ENCODE measurements at places on chromosomes 1 and 21.
A peak's percentile ranks its signal among the peaks of the same experiment; 100 is the strongest.

GRCh38 chr1:76083189-76083588, 8.6 kb downstream of the ST6GALNAC3 start:
- DNase-seq, result no peak

DNA sequence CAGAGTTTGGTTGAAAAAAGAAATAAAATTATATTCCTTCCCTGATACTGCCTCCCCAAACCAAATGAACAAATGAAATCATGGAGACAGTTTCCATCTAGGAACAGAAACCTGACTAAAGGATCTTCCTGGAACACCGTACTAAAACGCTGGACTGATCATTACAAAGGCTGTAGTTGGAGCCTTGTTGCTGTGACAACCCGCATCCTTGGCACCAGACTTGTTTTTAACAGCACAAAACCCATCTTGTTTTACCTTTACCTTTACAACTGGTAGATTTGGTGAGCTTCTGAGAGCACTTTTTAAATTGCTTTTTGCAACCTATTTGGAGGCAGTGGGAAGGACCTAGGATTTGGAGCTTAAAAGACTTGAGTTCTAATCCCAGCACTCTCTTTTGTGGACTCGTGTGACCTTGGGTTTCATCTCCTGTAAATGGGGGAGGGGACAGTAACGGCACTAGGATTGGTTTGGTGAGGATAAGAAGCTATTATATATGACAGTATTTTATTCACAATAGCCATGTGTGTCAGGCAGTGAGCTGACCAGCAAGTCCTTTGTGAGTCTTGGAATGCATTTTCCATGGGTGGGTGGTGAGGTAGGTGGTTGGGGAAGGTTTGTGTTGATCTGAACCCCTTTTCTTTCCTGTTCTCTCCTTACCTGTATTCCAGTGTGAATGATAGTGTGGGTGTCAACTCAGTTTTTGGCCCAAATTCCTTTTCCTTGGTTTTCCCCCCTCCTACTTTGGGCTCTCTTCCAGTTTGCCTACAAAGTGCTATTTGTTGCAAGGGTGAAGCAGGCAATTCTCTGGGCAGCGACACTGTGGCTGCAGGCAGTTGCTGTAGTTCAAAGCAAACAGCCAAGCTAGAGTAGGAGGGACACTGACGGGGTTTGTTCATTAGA, 12.6 kb downstream of the LRRC8D start:
- no peak for DNase-seq

- DNase-seq, result no peak
Observed at GRCh38 chr1:44929531-44929930, 56.9 kb downstream of the EIF2B3 start.

DNA sequence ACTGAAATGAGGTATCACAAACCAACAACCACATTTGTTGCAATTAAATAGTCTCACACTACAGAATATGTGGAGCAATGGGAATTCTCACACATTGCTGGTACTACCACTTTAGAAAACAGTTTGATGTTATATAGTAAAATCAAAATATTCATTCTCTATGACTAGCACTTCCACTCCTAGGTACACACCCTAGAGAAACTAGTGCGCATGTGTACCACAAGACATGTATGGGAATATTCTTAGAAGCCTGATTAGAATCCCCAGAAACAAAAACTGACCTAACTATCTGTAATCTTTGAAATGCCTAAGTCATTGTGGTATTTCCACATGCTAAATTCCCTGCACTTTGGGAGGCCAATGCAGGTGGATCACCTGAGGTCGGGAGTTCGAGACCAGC, 18.1 kb upstream of the PLPPR4 start:
- no peak for DNase-seq

GRCh38 chr21:36962098-36962780, 4.2 kb downstream of the HLCS start:
- no peak for DNase-seq

- no peak for DNase-seq
Observed at GRCh38 chr1:211520641-211521040, 28.7 kb upstream of the RD3 start.

DNA sequence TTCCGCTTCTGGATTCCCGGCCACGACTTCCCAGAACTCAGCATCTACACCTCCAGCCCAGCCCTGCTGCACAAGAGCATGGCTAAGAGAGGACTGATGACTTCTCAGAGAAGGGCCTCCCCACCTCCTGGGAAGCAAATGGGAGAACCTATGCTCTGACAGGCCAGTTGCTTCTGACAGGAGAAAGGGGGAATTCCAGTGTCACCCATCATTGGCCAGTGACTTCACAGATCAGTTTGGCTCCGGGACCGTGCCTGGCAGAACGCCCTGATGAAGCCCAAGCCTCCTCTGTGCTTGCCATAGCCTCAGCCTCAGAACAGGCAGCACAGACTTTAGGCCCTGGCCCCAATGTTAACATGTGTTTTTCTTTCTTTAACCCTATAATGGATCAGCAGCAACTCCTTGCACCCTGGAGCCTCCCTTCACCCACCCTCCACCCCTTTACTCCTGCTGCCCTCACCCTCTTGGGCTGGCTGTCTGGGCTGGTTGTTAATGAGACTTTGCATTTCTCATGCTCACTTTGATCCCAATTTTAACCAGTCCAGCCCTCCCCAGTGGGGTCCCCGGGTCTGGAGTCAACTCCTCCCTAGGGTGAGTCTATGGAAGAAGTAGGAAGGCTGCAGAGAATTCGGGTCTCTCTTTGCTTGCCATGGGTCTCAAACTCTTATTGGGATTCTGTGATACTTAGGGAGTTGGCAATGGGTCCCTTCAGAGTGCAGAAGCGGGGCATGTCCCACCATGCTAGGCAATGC, 42.7 kb upstream of the SLC30A1 start:
- DNase-seq, result no peak

DNA sequence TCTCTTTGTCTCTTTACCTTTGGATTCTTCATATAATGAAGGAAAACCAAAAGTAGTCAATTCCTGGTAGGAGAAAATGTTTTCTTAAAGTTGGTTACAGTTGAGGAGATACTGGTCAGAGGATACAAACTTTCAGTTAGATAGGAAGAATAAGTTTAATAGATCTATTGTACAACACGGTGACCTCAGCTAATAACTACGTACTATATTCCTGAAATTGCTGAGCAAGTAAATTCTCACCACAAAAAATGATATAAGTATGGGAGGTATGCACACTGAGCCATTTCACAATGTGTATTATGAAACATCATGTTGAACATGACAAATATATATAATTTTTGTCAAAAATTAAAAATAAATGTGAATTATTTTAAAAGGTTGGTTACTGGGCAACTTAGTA, 20.4 kb downstream of the SSX2IP start:
- no peak for DNase-seq

GRCh38 chr1:101632548-101633272, 364.0 kb downstream of the OLFM3 start:
- no peak for DNase-seq

- DNase-seq, result peak; percentile 73
Observed at GRCh38 chr1:7886405-7886745, 33.5 kb upstream of the UTS2 start.

DNA sequence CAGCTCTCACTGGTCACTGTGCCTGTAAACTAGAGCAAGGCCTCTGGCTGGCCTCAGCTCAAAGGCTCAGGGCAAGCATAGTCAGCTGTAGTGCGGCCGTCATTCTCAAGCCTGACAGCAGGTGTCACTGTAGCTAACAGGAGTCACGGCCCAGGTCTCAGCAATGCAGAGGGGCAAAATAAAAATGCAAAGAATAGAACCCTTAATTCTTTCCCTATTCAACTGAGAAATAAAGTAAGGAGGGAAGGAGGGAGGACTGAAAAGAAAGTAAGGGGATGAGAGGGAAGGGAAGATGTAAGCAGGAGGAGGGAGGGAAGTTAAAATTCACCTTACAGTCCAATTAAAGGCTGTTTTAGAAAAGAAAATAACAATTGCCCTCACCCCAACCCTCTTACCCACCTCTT, 106.1 kb downstream of the KIAA0319L start:
- peak; percentile 60 for DNase-seq

DNA sequence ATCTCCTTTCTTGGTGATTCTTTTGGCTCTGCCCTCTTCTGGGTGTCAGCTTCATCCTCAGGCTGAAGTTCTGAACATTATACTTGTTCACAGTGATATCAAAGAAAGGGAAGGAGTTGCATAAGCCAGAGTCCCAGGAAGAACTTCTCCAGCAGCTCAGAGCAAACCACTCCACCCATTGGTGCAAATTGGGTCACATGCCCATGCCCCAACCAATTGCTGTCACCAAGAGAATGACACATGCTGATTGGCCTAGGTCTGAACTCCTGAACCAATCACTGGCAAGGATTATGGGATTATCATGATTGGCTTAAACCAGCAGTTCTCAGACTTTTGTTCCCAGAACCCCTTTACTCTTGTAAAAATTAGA, 256.5 kb upstream of the TMEM51 start:
- no peak for DNase-seq

GRCh38 chr1:40711465-40712404, 20.2 kb downstream of the NFYC start:
- no peak for DNase-seq

GRCh38 chr1:226871636-226872327, 1.4 kb downstream of the PSEN2 start:
- no peak for DNase-seq

GRCh38 chr1:233569636-233570035, 44.3 kb upstream of the KCNK1 start:
- no peak for DNase-seq

GRCh38 chr1:13860031-13860430, 160.0 kb downstream of the PRDM2 start:
- no peak for DNase-seq

DNA sequence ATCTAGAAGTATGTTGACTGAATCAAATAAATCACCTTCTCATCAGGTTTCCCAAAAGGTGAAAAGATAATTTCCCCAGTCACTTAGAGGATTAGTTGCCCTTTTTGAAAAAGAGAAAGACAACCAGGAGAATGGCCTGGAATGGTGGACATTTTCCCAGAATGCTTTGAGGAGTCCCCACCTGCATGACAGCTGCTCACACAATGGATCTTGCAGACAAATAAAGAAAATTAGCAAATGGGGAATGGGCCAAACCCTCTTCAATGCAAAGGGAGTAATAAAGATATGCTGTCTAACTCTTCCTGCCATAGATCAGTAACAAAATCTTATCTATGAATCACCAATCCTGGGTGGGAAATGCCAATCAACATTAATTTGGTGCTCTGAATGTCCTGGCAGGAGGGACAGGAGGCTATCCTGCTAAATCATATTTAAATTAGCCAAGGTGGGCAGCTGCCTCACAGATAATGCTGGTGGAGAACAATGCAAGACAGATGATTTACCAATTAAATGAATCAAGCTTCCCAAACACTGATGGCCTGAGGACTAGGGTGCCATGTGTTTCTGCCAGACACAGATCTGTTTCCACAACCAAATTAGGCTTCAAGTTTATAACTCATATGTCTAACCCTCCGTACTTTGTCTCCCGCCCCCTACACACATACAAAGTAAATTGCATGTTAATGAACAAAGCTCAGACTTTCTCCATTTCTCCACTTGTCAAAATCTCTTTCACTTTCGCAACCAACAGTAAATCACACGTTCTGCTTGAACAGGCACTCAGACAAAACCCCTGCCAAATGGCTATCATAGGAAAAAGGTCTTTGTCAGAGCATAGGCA, 488.0 kb upstream of the PLXNA2 start:
- DNase-seq, result peak; percentile 99

GRCh38 chr1:208599063-208599462, 354.9 kb upstream of the PLXNA2 start:
- no peak for DNase-seq

- DNase-seq, result no peak
Observed at GRCh38 chr1:19885821-19886220, 3.6 kb downstream of the OTUD3 start.

DNA sequence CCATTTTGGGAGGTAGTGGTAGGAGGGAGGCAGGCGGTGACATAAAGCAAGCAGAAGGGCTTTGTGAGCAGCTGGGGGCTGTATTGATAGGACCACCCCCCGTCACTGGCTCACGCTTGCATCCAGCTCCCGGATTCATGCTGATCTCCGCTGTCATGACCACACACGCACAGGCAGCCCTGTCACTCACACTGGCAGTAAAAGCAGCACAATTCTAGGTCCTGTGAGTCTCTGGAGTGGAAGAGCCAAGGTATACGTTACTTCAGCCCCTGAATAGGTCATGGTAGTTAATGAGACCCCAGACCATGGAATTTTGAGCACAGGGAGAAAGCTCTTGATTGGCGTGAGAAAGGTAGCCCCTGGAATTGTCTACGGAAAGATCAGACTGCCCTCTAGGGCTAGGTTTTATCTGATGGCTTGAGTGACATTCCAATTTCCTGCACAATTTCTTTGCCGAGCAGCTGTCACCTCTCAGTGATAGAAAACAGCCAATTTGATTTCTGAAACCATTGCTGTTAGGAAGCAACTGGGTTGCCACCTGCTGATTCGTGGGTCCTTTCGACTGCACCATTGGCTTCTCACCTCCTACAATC, 5.4 kb downstream of the OR2B11 start:
- DNase-seq, result no peak

GRCh38 chr1:195663549-195664280, 944.5 kb downstream of the KCNT2 start:
- DNase-seq, result no peak

GRCh38 chr1:97108179-97108578, 386.6 kb downstream of the PTBP2 start:
- DNase-seq, result no peak

GRCh38 chr1:180213401-180214170, 16.5 kb upstream of the LHX4 start:
- DNase-seq, result no peak

- no peak for DNase-seq
Observed at GRCh38 chr1:61531716-61532115, 193.2 kb downstream of the TM2D1 start.

GRCh38 chr1:20507248-20507563, 745 bp downstream of the MUL1 start:
- DNase-seq, result no peak

GRCh38 chr1:99869304-99869703, 19.1 kb downstream of the AGL start:
- DNase-seq, result no peak

GRCh38 chr1:60731321-60731720, 351.0 kb upstream of the NFIA start:
- DNase-seq, result no peak

DNA sequence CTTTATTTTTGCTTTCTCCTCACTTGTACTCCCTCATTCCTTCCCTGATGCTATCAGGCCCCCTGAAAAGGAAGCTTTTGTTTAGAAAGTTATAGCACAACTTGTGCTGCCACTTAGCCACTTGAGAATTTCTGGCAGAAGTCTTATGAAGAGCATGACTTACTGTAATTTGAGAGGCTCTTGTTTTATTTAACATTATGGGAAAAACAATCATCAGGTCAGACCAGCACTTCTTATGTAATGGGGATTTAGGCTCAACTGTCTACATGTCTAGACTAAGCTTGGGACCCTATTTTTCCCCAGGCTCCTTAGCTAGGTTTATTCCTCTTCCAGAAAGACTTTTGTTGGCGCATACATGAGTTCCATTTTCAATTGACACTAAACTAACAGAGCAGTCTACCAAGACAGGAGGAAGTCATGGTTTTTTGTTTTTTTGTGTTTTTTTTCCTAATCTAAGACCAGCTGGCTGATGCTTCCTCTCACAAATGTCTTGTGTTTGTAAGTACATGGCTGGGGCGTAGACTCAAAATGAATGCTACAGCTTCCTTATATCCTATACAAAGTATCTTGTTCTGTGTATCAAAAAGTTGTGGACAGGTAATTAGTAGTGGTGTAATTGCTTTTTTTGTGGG, 31.5 kb downstream of the TNFSF4 start:
- no peak for DNase-seq
